ENCODE measurements at places on chromosomes 5 and 9.

- no peak for DNase-seq
Measured at GRCh38 chr9:80094176-80094771, 522.5 kb downstream of the TLE4 start.

- DNase-seq, result peak; percentile 83
Measured at GRCh38 chr5:72523960-72524582, 16.9 kb upstream of the ZNF366 start.

DNA sequence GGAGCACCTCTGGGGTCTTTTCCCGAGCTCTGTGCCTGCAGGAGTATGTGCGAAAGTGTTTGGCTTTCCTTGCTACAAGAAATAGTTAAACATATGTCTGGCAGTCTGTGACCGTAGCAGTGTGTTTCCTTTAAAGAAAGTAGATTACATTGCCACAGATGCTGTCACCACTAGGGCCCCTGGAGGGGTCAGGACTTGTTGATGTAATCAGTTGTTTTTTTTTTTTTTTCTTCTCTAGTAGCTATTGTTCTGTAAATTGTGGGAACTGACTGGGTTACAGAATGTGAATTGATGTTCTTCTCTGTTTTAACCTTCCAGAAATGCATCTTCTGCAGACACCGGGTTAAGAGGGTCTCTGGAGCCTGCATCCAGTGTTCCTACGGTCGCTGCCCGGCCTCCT, 345.6 kb downstream of the KDM4C start:
- DNase-seq, result no peak

DNA sequence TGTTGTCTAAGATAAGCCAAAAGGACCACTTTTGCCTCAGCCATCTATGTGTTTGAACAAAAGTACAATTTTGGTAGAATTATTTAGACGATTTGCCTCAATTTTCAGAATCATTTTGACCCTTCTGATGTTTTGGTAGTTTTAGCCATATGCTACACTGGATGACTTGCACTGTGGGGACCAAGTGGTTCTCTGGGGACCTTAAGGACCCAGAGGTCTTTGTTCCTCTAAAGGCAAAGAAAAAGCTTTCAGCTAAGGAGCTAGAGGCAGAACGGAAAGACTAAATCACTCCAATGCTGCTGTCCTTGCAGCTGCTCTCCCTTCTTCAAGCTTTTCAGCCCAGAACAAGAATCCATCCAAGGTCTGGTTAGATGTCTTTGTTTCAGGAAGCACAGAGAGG, 51.0 kb upstream of the APC start:
- DNase-seq, result no peak

- DNase-seq, result peak; percentile 42
Measured at GRCh38 chr5:28344836-28345433, 1306.5 kb upstream of the CDH9 start.

GRCh38 chr9:84860249-84861115, 191.0 kb downstream of the NTRK2 start:
- no peak for DNase-seq

GRCh38 chr9:134488331-134489280, 153.0 kb upstream of the COL5A1 start:
- no peak for DNase-seq

- DNase-seq, result no peak
Measured at GRCh38 chr5:15577132-15577531, 77.2 kb downstream of the FBXL7 start.

GRCh38 chr5:123084730-123085605, 4.1 kb upstream of the PRDM6 start:
- DNase-seq, result no peak

DNA sequence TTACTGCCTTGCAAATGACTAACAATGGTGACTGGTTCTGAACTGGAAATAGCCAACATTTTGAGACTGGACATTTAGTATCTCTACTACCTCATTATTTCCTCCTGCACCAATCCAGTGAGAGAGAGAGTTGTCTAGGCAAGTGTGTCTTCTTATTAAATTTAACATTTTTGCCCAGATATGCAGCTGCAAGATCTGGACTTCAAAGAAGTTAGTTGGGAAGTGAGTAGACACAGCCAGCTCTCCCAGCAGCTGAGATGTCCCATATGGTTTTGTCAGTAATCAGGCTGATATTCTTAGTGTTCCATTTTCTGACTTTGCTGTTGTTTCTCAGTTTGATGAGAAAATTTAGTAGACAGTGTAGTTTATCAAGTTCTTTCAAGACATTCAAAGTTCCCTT, 1778.8 kb upstream of the CDH6 start:
- DNase-seq, result no peak

- peak; percentile 79 for DNase-seq
Measured at GRCh38 chr5:143141652-143142051, 261.8 kb downstream of the NR3C1 start.

DNA sequence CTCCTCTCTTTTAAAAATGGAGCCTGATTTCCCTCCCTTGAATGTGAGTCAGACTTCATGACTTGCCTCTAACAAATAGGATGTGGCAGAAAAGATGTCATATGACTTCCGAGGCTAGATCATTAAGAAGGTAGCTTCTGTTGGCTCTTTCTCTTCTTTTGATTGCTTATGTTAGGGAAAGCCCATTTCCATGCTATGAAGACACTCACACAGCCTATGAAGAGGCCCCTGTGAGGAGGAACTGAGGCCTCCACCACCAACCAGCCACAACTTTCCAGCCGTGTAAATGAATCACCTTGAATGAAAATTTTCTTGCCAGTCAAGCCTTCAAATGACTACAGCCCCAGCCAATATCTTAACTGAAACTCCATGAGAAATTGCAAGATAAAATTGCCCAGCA, 413.4 kb downstream of the TMEM38B start:
- no peak for DNase-seq

DNA sequence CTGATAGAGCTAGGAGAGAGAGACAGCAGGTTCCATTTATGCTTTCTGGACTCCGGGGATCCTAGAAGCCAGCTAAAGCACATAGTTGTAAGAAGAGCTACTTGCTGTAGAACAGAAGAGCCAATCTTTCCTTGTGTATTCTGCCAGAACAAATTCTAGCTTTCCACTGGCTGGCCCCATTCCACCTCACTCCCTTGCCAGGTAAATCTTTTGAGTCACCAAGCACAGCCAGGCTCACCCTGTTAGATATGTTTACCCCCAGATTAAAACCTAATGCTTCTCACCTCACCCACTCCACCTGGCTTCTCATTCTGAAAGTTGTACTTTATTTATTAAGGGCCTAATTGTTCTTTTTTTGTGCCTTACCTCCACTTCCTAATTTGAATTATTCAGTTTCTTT, 48.9 kb upstream of the CHD1 start:
- DNase-seq, result no peak

DNA sequence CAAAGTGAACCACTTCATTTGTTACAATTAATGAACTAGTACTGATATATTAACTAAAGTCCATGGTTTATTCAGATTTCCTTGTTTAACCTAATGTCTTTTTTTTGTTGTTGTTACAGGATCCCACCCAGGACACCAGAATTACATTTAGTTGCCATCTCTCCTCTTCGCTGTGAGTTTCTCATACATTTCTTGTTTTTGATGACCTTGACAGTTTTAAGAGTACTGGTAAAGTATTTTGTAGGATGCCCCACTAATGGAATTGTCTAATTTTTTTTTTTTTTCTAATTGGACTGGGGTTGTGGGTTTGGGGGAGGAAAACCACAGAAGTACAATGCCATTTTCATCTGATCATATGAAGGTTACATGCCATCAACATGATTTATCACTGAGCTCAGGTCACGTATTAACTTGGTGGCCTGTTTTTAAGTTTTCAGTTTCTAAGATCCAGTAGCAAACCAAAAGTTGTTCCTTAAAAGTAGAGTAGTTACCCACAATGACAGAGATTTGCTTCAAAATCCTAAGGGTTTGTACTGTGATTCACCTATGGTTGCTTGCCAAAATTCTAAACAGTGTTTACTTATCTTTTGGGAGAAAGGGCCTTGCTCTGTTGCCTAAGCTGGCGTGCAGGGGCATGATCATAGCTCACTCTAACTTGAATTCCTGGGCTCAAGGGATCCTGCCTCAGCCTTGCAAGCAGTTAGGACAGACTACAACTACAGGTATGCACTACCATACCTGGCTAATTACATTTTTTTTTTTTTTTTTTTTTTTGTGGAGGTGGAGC, 4.5 kb upstream of the OTULIN start:
- DNase-seq, result no peak

GRCh38 chr5:5200133-5200532, 60.0 kb downstream of the ADAMTS16 start:
- no peak for DNase-seq

DNA sequence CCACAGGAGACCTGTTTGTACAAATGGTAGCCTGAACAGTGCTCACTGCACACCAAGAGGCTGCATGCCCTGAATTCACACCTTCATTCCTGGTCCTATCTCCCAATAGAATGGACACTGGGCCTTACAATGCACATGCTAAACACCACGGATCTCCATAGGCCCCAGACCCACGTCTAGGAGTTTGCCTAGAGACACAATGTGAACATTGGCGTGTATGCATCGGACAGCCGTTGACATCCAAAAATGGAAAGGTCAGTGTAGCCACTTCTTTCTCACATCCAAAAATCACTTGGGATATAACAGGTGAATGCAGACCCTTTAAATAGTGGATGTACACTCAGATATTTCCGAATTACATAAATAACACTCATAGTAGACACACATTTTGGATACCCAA, 927 bp downstream of the PAX5 start:
- DNase-seq, result no peak

Measured in suppressor macrophage treated with lipopolysaccharide for 1 hour (primary cell).